ENCODE measurements at places on chromosomes 4 and X. TPM values are rescaled to one million over a fixed set of nuclear protein-coding genes. Genes with fewer than 3 reads are reported as not detected.

GRCh38 chr4:649751-650310 lies 24.2 kb downstream of the ATP5ME start:
- DNase-seq = no peak

DNA sequence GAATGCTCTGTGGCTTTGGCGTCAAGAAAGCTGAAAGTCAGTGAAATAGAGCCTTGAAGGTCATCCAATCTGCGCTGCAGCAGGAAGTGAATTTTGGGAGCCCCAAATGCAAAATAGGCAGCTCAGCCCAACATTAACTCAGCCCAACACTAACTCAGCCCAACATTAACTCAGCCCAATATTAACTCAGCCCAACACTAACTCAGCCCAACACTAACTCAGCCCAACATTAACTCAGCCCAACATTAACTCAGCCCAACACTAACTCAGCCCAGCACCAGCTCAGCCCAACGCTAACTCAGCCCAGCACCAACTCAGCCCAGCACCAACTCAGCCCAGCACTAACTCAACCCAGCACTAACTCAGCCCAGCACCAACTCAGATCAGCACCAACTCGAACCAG lies 71.5 kb downstream of the SORBS2 start:
- no peak for DNase-seq

- DNase-seq = no peak
Observed at GRCh38 chrX:31092476-31092875, 20.6 kb upstream of the FTHL17 start.

- DNase-seq = no peak
Observed at GRCh38 chr4:52894443-52894842, 32.3 kb downstream of the RASL11B start.

- no peak for DNase-seq
Observed at GRCh38 chr4:12968345-12968744, 515.8 kb downstream of the RAB28 start.

DNA sequence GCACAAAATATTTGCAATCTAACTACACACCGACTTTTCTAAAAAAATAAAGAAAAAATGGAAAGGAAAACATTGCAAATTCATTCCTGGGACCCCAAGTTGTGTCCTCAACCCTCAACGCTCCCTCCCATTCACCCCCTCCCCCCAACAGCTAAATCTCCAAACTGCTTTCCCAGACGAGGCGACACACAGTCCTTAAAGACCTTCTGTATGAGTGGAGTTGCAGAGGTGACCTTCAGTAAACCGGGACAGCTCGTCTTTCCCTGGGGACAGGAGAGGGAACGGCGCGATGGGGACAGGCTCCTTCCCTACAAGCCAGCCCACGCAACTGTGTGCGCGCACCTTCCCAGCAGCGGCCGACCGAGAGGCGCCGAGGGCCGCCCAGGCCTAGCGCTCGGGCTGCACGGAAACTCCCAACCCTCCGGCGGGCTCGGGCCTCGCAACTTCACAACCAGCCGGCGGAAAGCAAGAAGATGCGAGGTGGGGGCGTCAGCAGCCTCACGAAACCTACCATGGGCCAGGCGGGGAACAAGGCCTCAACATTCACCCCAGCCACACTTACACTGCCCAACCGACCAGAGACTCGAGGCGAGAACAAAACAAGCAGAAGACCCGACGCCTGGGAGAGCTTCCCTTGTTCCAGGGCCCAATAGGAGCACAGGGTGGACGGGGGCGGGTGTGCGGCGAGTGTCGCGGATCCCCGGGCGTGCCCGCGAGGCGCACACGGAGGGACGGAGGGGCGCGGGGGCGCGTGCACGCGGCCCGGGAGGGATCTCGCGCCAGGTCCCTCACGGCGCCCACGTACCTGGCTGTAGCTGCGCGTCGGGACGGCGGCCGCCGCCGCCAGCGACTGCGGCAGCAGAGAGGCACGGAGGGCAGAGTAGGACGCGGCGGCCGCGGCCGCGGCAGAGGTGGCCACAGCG lies 763 bp downstream of the GRSF1 start:
- DNase-seq = peak; percentile 50

DNA sequence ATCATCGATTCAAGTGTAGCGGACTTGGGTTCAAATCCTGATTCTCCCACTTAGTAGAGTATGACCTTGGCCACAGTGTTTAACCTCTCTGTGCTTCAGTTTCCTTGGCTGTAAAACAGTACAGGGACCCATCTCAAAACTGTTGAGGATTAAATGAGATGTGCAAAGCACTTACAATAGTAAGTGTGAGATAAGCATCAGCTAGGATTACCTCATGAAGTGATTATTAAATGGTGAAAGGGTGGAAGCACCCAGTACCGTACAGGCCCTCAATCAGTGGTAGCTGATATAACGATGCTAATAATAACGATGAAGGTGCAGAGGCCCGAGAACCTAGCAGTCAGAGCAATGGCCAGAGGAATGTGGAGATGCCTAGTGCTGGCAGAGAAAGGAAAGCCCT lies 45.1 kb downstream of the PRPS1 start:
- no peak for DNase-seq

- no peak for DNase-seq
Observed at GRCh38 chr4:35541888-35542213, 702.5 kb downstream of the ARAP2 start.

The AVPR2 gene
- total RNA-seq = 1.1 TPM

- no peak for DNase-seq
Observed at GRCh38 chrX:53767544-53767943, 81.0 kb upstream of the HUWE1 start.

DNA sequence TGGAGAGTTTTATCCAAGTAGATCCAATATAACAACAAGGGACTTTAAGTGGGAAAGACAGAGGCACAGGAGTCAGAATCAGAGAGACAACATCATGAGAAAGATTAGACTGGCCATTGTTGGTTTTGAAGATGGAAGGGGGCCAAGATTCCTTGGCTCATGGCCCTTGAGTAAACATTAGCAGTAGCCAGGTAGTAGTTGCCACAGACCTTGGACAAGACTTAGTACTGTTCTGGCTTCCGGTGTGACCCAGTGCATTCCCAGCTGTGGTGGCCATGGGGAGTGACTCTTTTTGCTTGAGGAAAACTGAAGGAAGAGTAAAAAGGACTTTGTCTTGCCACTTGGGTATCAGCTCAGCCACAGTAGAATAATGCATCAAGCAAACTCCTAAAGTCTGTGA lies 462.2 kb upstream of the CPXCR1 start:
- peak; percentile 71 for DNase-seq

DNA sequence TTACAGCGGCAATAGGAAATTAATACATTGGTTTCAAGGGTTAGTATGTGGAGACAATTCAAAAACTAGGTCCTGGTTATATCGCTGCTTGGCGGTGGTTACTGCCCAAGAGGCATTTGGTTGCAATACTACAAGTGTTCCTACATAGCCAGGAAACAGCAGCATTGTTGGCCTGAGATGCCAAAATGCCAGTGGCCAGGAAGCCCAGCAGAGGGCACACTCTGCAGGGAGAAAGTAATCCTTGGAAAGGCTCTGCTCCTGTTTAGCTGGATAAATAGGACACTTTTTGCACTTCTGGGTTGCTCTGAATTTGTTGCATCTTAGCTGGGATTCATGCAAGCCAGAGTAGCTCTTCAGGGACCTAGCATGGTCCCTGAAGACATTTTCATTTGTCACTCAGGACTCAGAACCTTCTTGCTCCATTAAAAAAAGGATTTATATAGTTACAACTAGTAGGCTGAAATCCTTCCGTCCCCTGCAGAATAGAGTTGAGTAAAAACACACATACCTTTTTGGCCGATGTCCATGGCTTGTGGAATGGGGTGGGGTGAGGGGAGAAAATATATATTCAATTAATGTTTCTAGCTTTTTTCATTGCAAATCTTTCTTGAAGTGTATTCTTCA lies 8.1 kb upstream of the GPR119 start:
- DNase-seq = peak; percentile 23

DNA sequence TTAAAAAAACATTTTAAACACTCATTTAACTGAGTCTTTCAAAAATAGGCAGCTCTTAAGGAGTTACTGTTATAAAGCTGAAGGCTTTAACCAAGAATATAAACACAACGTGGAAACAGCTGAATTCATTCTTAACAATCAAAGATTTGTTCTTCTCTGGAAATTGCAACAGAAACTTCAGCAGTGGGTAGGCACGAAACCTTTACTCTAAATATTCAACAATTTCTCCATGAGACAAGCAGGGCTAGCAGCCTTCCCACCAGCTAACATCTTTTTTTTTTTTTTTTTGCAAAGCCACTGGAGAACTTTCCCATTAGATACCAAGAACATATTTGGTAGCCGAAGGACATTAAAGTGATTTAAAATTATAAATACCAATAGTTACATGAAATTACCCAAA lies 78.2 kb upstream of the PRSS48 start:
- no peak for DNase-seq

The NAT8L gene
- total RNA-seq = 0.40 TPM

Measured in mucosa of gallbladder (tissue), 1 donor.